ENCODE measurements at places on chromosomes 13 and 19. TPM values are rescaled to one million over a fixed set of nuclear protein-coding genes. Genes with fewer than 3 reads are reported as not detected.

DNA sequence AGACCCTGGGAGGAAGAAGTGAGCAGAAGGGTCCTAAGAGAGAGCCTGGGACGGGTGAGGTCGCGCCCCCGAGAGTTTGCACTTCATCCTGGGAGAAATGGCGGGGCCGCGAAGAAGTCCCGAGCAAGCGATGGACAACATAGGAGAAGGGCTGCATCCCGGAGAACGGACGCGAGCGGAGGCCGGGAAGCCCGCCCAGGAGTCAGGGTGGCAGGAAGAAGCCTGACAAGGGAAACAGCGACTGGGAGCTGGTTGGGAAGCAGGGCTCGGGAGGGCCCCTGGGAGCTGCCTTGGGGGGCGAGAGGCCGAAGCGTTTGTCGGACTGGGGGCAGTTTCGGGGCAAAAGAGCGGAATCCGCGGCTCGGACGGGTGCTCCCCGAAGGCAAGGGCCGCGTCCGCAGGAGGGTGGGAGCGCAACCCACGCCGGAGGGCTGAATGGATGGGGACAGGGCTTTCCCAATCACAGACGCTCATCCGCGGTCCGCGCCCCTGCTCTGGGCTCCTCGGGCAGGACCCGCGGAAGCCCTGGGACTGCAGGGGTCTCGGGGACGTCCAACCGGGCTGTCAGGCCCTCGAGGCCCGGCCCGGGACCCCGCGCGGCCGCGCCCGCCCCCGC lies 469 bp downstream of the ABHD17A start:
- H3K27ac ChIP-seq = peak overlapping the region; percentile 94
- peak overlapping the region; percentile 99 for H3K4me3 ChIP-seq
- H3K27me3 ChIP-seq = no peaks in the 10 kb centered on the region
- H3K36me3 ChIP-seq = no peaks in the 10 kb centered on the region

DNA sequence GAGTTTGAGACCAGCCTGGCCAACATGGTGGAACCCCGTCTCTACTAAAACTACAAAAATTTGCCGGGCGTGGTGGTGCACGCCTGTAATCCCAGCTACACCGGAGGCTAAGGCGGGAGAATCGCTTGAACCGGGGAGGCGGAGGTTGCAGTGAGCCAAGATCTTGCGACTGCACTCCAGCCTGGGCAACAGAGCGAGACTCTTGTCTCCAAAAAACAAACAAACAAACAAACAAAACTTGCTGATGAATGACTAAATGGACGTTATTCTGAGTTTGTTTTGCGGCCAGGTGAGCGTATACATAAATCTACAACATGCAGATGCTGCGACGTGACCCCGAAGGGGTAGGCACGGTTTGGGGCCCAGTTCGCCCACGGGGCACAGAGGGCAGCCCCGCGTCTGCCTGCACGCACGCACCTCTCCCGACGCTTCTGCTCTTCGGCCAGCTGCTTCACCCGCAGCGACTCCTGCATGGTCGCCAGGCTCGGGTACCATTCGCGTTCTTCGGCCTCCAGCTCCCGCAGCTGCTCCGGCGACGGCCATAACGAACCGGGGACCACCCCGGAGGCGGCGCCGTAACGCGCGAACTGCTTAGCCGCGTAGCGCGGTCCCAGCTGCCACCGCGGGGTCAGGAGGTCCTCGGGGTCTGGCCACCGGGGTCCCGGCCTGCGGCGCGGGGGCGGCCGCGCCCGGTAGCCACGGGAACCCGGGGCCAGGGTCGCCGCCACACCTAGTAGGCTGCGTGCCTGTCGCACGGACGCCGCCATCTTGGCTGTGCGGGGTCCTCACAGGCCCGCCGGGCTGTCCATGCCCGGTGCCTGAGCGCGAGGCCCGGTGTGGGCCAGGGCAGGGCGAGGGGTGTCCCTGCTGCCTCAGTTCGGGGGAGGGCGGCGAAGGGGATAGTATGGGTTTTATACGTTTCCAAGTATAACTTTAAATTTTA lies at the start of gene GADD45GIP1:
TSS of gene GADD45GIP1 (minus strand) at position 778 of the 943 bp plus-strand sequence. CDS start at position 767, 11 bp downstream.
- no peaks in the 10 kb centered on the region for H3K27me3 ChIP-seq
- peak; percentile 95 for DNase-seq
- peaks cover 47% of the 10 kb centered on the region for H3K4me1 ChIP-seq
- H3K4me3 ChIP-seq = peak within 1 kb of the TSS; percentile 95
- H3K36me3 ChIP-seq = peaks cover 28% of the 10 kb centered on the region

- no peak overlapping the region for H3K27ac ChIP-seq
- no peak overlapping the region for H3K4me3 ChIP-seq
- no peaks in the 10 kb centered on the region for H3K36me3 ChIP-seq
- no peak for DNase-seq
- H3K4me1 ChIP-seq = peaks cover 4% of the 10 kb centered on the region
These were observed 24.8 kb upstream of the LAIR1 start for GRCh38 chr19:54389553-54389952.

GRCh38 chr13:27981006-27981708 lies 7.3 kb downstream of the URAD start:
- H3K36me3 ChIP-seq = no peaks in the 10 kb centered on the region
- H3K4me1 ChIP-seq = peaks cover 24% of the 10 kb centered on the region
- no peak overlapping the region for H3K27ac ChIP-seq

DNA sequence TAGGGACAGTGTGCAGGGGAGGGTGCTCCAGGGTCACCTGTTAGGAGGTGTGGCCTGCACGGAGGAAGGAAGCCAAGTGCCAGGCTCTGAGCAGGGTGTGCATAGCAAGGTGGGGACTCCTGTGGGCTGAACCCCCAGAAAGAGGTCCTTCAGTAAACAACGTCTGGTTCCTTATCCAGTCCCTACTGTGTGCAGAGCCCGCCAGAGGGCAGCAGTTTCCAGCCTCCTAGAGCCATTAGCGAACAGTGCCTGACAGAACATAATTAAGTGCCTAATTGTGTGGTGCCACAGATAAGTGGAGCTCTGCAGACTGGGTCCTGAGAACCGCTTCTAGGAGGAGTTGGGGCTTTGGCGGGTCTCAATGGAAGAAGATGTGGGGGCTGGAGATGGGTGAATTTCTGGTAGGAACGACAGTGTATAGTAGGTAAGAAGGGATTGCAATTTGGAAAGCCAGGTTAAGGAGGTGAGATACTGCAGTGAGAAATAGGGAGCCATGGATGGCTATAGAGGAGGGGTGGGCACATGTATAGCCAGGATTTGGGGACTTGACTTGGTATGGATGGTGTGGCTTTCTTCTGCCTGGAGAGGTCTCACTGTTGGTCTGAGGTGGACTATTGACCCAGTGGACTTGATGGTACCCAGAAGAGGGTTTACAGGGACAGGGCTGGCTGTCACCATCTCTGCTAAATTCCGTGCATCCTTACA lies 323.1 kb downstream of the ZNF536 start:
- no peak overlapping the region for H3K27ac ChIP-seq
- H3K27me3 ChIP-seq = no peaks in the 10 kb centered on the region
- H3K36me3 ChIP-seq = no peaks in the 10 kb centered on the region
- H3K4me3 ChIP-seq = no peak overlapping the region
- H3K4me1 ChIP-seq = peaks cover 15% of the 10 kb centered on the region
- no peak for DNase-seq

DNA sequence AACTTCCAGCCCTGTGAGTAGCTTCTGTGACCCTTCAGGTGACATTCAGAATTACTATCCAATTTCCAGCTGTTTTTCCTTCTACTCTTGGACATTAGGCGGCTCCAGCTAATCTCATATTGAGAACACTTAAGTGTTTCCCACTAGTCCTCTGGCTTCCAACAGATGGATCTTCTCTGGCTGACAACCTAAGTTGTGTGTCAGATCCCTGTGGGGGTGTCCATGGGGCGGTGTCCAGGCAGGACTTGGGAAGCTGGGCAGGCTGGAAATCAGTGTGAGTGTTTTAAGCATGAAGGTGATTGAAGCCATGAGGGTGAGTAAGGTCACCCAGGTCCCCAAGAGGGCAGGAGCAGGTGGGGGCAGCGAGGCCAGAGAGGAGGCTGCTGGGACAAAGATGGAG lies 10.1 kb downstream of the CNOT3 start:
- H3K36me3 ChIP-seq = peaks cover 94% of the 10 kb centered on the region
- H3K4me1 ChIP-seq = no peaks in the 10 kb centered on the region
- H3K27ac ChIP-seq = no peak overlapping the region
- no peak overlapping the region for H3K4me3 ChIP-seq

- no peaks in the 10 kb centered on the region for H3K4me1 ChIP-seq
- DNase-seq = no peak
- no peaks in the 10 kb centered on the region for H3K36me3 ChIP-seq
- no peaks in the 10 kb centered on the region for H3K27me3 ChIP-seq
- no peak overlapping the region for H3K4me3 ChIP-seq
- H3K27ac ChIP-seq = no peak overlapping the region
These were observed 289.8 kb upstream of the DACH1 start for GRCh38 chr13:72156760-72157159.

DNA sequence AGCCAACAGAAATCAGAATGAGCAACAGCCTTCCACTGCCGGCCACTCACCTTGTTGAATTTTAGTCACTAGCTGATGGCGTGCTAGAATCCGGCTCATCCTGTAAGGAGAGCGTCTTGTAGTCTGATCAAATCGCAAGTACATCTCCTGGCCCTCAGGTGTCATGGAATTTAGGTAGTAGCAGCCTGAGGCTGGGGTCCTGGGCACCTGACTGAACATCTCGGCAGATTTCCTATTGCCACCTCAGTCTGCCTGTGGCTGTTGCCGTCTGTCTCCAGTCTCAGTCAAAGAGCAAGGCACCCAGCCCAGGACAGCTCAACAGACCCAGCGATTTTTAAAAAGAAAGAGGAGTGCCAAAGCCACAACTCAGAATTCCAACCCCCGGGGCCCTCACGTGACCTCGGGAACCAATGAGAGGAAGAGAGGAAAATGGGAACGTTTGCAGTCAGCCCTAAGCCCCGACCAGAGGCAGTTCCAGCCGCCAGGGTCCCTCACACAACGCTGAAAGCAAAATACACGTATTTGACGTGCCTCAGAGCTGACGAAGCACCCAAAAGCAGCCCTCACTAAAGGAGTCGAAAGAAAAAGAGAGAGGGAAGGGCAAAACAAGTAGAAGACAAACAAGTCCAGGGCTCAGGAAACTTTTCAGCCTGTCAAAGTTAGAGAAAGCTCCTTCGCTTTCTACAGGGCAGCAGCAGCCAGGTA lies at the start of gene STARD13:
TSS of gene STARD13 (minus strand) at position 336 of the 705 bp plus-strand sequence. CDS start at position 219, 117 bp downstream.
- H3K4me3 ChIP-seq = peak within 1 kb of the TSS; percentile 64
- no peaks in the 10 kb centered on the region for H3K36me3 ChIP-seq
- no peak for DNase-seq
- H3K4me1 ChIP-seq = peaks cover 19% of the 10 kb centered on the region
- H3K27me3 ChIP-seq = no peaks in the 10 kb centered on the region
- peak within 1 kb of the TSS; percentile 88 for H3K27ac ChIP-seq

DNA sequence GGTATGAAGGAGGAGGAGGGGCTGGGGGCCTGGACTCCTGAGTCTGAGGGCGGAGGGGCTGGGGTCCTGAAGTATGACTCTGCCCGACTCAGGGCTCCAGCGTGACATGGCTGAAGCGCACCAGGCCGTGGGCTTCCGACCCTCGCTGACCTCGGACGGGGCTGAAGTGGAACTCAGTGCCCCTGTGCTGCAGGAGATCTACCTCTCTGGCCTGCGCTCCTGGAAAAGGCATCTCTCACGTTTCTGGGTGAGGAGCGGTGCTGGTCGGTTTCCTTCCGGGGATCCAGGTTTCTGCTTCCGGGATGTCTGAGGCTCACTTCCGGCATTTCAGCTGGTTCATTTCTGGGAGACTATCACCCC lies 1.2 kb downstream of the CPT1C start:
- H3K4me3 ChIP-seq = no peak overlapping the region
- H3K27me3 ChIP-seq = peaks cover 2% of the 10 kb centered on the region
- peaks cover 6% of the 10 kb centered on the region for H3K36me3 ChIP-seq
- H3K27ac ChIP-seq = no peak overlapping the region
- DNase-seq = no peak

- no peaks in the 10 kb centered on the region for H3K36me3 ChIP-seq
- no peak for DNase-seq
- no peaks in the 10 kb centered on the region for H3K27me3 ChIP-seq
- H3K4me3 ChIP-seq = no peak overlapping the region
These were observed 39.5 kb upstream of the CNMD start for GRCh38 chr13:52779103-52779502.

DNA sequence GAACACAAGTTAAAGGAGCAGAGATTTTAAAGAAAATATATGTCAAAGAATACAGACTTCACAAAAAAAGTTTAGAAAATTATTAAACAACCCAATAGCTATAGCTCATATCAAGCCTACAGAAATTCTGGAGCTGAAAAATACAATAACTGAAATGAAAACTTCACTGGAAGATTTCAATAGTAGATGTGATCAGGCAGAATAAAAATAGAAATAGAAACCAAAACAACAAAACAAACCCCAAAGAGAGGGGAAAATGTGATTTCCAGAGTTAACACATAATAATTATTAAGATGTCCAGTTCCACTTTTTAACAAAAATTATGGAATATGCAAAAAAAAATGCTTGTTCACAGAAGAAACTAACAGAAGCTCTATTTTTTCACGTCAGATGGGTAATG lies 23.6 kb downstream of the LRRC63 start:
- DNase-seq = no peak
- no peaks in the 10 kb centered on the region for H3K36me3 ChIP-seq
- no peak overlapping the region for H3K4me3 ChIP-seq
- no peaks in the 10 kb centered on the region for H3K27me3 ChIP-seq
- H3K27ac ChIP-seq = no peak overlapping the region
- no peaks in the 10 kb centered on the region for H3K4me1 ChIP-seq

- H3K27ac ChIP-seq = no peak overlapping the region
- H3K4me3 ChIP-seq = no peak overlapping the region
- no peaks in the 10 kb centered on the region for H3K27me3 ChIP-seq
- H3K36me3 ChIP-seq = no peaks in the 10 kb centered on the region
- no peak for DNase-seq
These were observed 592.8 kb downstream of the GPC6 start for GRCh38 chr13:93819331-93819890.

DNA sequence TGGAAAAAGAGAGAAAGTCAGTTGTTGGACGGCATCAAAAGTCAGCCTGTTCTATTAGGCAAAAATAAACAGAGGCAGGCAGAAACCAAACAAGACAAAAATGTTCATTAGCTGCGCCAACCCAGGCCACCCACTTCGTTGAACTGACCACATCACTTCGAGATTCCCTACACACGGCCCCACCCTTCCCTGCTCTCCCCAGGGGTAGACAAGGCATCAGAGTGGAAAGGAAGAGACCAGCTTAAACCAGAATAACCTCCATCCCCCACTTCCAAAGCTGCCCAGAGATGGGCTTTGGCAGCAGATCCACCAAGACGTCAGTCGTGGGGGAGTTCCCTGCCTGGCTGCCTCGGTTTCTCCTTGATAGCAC lies 204.6 kb upstream of the TSHZ3 start:
- H3K36me3 ChIP-seq = no peaks in the 10 kb centered on the region
- no peaks in the 10 kb centered on the region for H3K27me3 ChIP-seq
- H3K4me1 ChIP-seq = no peaks in the 10 kb centered on the region
- no peak overlapping the region for H3K27ac ChIP-seq
- no peak for DNase-seq

ERICH6B gene
- not detected for total RNA-seq

RCBTB1 gene
- 23.5 TPM for total RNA-seq

LPAR6 gene
- 18.5 TPM for total RNA-seq

SLAIN1 gene
- 10.6 TPM for total RNA-seq

ZNF723 gene
- not detected for total RNA-seq

SELENOV gene
- not detected for total RNA-seq

LILRB4 gene
- 7.9 TPM for total RNA-seq

GRIN2D gene
- 0.15 TPM for total RNA-seq

CYP2A6 gene
- 1.5 TPM for total RNA-seq

QPCTL gene
- total RNA-seq = 7.1 TPM
